ENCODE measurements at places on chromosomes 4 and X. TPM values are rescaled to one million over a fixed set of nuclear protein-coding genes. Genes with fewer than 3 reads are reported as not detected.

The PAGE2 gene
- not detected for total RNA-seq

The WAS gene
- total RNA-seq, result 0.30 TPM

The ATP2B3 gene
- total RNA-seq, result under 0.01 TPM

The CASK gene
- total RNA-seq, result 116 TPM

The TEX13D gene
- total RNA-seq, result not detected

Data from smooth muscle cell of the umbilical artery (primary cell).